ENCODE measurements at places on chromosomes 3 and 15. TPM values are rescaled to one million over a fixed set of nuclear protein-coding genes. Genes with fewer than 3 reads are reported as not detected.

Gene SLC6A20
- 1.7 TPM for total RNA-seq

Gene KCTD6
- total RNA-seq: 6.1 TPM

Gene ACTRT3
- 0.68 TPM for total RNA-seq

Gene DNAH12
- total RNA-seq: 0.24 TPM

Gene SLC6A11
- total RNA-seq: 7.8 TPM

Gene MAP1A
- 12.2 TPM for total RNA-seq

Gene CADM2
- total RNA-seq: not detected

Gene PTH1R
- not detected for total RNA-seq

Gene HCN4
- not detected for total RNA-seq

Gene MESP2
- 0.31 TPM for total RNA-seq

Gene HAUS2
- 33.1 TPM for total RNA-seq

Gene AQR
- 24.8 TPM for total RNA-seq

Gene ARGFX
- total RNA-seq: not detected

Gene RBMS3
- total RNA-seq: 31.5 TPM

Gene SMAD6
- 0.83 TPM for total RNA-seq

Gene CFAP91
- 0.17 TPM for total RNA-seq

Gene ZKSCAN7
- 8.3 TPM for total RNA-seq

Gene SAMD7
- not detected for total RNA-seq

Gene P2RY1
- total RNA-seq: under 0.01 TPM

Gene TM6SF1
- 0.83 TPM for total RNA-seq

Gene ACKR2
- 0.52 TPM for total RNA-seq

Gene SNX22
- 0.17 TPM for total RNA-seq

Gene GOLGA8T
- total RNA-seq: not detected

Gene PLA1A
- total RNA-seq: not detected

Gene LEKR1
- 0.83 TPM for total RNA-seq

Gene CASR
- not detected for total RNA-seq

Gene LMAN1L
- not detected for total RNA-seq

Gene ALDH1A2
- total RNA-seq: not detected

Gene PRKAR2A
- 41.3 TPM for total RNA-seq

Gene ADGRG7
- total RNA-seq: not detected

Gene CLN6
- 40.9 TPM for total RNA-seq

Gene KCNMB2
- not detected for total RNA-seq

Gene CCR8
- not detected for total RNA-seq

Gene ECE2
- not detected for total RNA-seq

Gene MRPS25
- total RNA-seq: 15.2 TPM

Gene CHRM5
- under 0.01 TPM for total RNA-seq

Gene GOLGA8N
- 3.8 TPM for total RNA-seq

Gene ADIPOQ
- total RNA-seq: not detected

Gene ISLR
- total RNA-seq: 0.50 TPM

Gene DLEC1
- total RNA-seq: 0.17 TPM

Gene EAF2
- total RNA-seq: 2.4 TPM

Gene ERC2
- 1.5 TPM for total RNA-seq

Gene UROC1
- total RNA-seq: not detected

Gene FAM219B
- total RNA-seq: 89.0 TPM

Gene MYL3
- total RNA-seq: not detected

Gene NXPE3
- total RNA-seq: 21.5 TPM

Gene PLS1
- total RNA-seq: 2.4 TPM
